Jurkat, Clone E6-1 (cell line): ENCODE measurements at places on chromosomes 6 and 20.
A peak's percentile ranks its signal among the peaks of the same experiment; 100 is the strongest.

DNA sequence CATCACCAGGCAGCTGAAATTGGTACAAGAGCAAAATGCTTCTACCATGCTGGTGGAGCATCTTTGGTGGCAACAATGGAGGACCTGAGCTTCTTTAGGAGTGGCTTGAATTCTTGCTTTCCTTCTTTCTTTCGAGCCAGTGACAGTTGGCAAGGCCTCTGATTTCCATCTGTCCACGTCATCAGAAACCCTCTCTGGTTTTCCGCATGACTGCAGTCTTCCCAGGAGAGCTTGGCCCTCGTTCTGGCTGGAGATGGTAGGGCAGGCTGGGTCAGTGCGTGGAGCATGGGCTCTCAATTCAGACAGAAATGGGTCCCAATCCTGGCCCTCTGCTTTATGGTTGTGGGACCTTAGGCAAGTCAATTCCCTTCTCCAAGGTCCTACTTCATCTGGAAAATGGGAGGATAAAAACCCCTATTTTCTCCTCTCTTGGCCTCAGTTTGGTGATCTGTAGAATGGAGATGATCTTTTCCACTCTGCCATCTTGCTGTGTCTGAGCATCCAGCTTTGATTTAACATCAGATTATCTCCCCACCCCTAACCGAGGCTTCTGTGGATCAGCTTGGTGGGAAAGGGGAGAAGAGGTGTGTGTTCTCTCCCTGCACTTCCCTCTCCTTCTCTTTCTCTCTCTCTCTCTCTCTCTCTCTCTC is 3.6 kb upstream of the BPIFB1 start:
- no peak for DNase-seq

DNA sequence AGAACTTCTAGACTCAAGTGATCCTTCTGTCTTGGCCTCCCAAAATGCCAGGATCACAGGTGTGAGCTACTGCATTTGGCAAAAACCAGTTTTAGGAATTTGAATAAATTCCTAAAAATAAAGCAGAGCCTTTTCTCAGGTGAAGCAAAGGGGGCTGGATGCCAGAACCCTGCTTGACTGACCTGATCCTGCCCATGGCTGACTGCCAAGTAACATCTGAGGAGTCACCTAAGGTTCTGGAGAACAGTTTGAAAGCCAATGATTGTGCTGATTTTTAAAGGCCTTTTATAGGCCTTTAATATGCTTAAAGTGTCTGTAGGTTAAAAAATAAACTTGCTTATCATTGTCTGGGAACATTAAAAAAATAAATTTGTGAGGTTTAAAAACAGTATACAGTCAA is 14.1 kb upstream of the ZSCAN12 start:
- DNase-seq = no peak

DNA sequence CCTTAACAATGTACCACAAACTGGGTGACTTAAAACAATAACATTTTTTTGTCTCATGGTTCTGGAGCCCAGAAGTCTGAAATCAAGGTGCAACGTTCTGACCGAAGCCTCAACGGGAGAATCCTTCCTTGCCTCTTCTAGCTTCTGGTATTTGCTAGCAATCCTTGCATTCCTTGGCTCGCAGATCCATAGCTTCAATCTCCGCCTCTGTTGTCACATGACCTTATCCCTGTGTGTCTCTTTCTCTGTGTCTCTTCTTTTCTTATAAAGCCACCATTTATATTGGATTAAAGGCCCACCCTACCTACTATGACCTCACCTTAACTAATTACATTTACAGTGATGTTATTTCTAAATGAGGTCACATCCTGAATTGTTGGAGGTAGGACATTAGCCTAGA is 37.2 kb upstream of the DOK5 start:
- no peak for DNase-seq

DNA sequence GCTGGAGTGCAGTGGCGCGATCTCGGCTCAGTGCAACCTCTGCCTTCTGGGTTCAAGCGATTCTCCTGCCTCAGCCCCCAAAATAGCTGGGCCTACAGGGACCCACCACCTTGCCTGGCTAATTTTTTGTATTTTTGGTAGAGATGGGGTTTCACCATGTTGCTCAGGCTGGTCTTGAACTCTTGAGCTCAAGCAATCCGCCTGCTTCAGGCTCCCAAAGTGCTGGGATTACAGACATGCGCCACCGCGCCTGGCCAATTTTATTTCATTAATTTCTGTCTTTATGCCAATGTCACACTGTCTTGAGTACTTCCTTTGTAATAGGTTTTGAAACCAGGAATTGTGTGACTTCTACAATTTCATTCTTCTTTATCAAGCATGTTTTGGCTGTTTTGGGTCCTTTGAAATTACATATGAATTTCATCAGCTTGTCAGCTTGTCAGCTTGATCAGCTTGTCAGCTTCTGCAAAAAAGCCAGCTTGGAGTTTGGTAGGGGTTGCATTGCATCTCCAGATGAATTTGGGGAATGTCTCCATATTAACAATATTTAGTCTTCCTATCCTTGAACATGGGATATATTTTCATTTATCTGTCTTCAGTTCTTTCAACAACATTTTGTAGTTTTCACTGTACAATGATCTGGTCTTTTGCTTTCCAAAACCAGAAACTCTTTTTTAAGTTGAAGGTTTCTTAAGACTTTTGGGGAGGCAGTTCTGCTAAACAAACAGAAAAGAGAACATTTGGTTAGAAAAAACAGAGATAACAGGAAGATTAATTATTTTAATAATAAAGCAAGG is 20.8 kb downstream of the ZFAND3 start:
- no peak for DNase-seq

DNA sequence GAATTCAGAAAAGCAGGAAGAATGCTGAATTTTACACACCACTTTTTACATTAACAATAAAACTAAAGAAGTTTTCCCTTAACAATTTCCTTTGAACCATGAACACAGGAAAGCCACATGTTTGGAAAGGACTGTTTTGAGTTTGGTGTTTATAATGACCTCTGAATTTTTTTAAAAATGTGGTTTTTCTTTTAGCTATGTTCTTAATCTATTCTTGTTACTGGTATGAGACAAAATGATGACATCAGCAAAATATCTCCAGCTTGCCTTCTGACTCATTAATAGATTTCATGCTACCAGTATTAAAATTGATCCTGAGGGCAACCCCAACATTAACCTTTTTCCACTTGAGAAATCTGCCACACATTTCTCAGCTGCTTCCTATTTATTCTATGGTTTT is 217.5 kb upstream of the THEMIS start:
- no peak for DNase-seq

DNA sequence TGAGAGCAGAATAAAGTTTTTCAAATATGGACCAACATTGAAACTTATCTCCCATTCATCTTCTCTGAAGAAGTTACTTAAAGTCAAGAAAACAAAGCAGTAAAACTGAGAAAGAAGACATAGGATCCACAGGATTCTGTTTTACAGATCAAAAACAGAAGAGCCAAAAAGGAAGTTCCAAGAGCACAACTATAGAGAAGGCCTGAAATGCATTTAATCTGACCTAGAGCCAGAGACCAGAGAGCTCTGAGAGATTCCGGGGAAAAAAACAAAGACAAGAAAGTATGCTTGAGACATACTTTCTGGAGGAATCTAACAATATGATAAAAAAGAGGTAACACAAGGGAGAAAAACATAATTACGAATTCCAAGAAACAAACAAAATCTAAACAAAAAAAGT is 26.1 kb downstream of the SRPK1 start:
- DNase-seq = no peak

- no peak for DNase-seq
These were observed 10.1 kb downstream of the PPP1R3G start for GRCh38 chr6:5095236-5095635.

DNA sequence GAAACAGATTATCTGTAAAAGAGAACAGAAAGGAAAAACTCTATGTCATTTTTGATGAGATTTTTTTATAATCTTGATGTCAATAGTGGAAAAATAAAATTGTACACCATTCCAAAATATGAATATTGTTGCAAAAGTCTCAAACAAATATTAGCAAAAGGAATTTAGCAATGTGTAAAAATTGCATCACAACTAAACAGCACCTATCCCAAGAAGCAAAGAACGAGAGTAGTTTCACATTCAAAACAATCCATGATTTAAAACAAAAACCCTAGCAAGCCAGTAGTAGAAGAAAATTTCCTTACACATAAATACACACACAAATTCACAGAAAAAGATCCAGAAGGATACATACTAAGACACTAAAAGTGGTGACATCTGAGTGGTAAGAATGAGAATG is 38.4 kb downstream of the LCA5 start:
- no peak for DNase-seq

- no peak for DNase-seq
These were observed 12.4 kb upstream of the PTPRK start for GRCh38 chr6:128532827-128533226.

GRCh38 chr6:109121411-109121810 is 26.1 kb downstream of the CEP57L1 start:
- DNase-seq = no peak

GRCh38 chr20:38243709-38244020 is 16.9 kb downstream of the KIAA1755 start:
- DNase-seq = no peak

DNA sequence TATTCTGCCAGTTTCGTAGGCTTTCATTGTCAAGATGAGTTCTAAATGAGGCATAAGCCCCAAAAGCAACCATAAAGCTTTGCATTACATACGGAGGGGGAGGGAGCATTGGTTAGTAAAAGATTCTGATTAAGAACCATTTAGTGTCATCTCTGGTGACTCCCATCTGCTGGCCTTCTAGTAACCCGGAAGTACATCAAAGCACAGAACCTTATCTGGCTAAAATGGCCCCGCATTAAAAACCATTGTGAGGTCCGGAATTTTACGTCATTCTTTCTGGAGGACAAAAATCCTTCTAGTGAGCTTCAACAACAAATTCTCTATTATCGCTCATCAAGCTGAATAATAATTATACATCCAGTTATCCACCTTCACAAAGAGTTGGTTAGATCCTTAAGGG is 37.8 kb downstream of the METTL24 start:
- DNase-seq = no peak

DNA sequence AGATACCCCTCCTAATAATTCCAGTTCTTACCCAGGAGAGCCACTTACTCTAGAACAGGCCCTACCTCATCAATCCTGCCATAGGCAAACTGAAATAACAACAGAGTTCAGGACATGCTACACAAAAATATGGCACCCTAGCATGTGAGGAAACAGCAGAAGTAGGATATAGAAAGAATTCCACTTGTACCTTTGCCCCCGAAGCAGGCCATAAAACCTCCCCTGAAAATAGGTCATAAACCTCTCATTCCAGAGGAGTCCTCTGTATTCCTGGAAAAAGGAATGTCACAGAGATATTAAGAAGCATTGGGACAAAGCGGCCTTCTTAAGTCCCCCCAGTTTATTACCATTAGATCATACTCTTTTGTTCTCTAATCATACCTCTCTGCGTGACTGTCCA is 504.3 kb upstream of the MARCKS start:
- DNase-seq = no peak

GRCh38 chr20:33731693-33732165 is at the start of gene ZNF341:
ZNF341 (plus strand) TSS chr20:33731996; CDS start chr20:33732022, 26 bp downstream.
- peak; percentile 74 for DNase-seq

GRCh38 chr6:54428431-54428830 is 120.2 kb downstream of the TINAG start:
- no peak for DNase-seq

DNA sequence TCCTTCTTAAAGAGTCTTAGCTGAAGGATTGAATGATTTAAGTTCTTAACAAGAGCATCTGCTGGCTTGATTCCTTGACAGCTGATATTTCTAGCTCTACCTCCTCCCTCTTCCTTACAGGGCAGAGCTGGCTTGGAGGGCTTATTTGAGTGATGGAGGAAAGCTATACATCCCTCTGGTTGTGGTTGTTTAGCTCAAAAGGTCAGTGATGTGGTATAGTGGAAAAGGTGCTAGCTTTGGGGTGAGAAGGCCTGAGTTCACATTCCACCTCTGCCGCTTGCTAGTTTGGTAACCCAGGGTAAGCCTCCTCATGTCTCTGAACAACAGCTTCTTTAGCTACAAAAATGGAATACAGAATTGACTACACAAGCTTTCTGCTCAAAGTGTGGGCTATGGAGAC is 8.3 kb downstream of the CHMP4B start:
- DNase-seq = no peak

- no peak for DNase-seq
These were observed 19.7 kb downstream of the RAB44 start for GRCh38 chr6:36717231-36717825.

- no peak for DNase-seq
These were observed 150.3 kb upstream of the INSM1 start for GRCh38 chr20:20217621-20218020.

DNA sequence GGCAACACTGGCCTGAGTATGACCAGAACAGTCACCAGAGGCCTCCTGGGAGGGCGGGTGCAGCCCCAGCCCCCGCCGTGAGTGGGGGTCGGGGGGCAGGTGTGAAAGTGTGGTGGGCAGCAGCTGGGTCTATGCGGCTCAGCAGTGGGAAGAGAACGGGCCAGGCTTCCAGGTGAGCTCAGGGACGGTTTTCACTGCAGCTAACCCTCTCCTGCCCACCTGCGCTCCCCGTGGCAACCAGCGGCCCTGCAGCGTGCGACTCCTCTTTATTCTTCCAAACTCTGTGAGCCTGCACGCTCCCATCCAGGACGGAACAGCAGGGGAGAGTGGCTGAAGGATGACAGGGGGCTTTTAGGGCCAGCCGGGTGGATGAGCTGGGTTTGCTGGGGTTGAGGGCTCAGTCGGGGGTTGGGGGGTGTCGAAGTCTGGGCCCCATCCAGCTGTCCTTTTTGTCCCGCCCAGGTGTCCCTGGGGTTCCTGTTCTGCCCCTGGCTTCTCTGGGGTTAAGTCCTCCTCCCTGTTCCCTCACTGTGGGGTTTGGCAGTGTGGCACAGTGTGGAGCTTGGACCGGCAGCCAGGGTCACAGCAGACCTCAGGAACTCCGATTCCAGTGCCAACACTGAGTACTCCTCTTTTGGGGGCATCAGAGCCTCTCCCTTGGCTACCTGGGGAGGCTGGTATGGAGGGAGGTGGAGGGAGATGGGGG is 859 bp upstream of the BIRC7 start:
- DNase-seq = no peak

- DNase-seq = no peak
These were observed 371.7 kb upstream of the MMS22L start for GRCh38 chr6:97654674-97655073.

DNA sequence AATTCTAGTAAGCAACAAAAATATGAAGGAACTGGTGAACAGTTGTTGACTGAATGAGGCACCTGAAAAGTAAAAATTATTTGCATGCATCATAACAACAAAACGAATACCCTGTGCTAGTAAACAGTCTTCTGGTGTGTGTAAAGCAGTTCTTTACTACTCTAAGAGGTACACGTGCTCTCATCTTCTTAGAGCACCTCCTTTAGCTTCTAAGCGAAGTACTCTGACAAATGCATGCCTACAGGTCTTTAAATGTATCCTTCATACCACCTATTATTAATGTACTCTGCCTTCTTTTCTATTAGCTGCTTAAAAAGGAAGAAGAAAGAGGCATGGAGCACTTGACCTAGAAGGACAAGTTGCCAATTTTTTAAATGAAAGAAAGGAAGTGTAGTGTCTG is 32.2 kb upstream of the MYB start:
- DNase-seq = no peak

- DNase-seq = peak; percentile 89
These were observed 2.9 kb upstream of the RAB22A start for GRCh38 chr20:58306421-58307261.
